Coronary artery (tissue), 2 donors: ENCODE measurements at places on chromosomes 1 and 21.

GRCh38 chr1:27145934-27146354, 9.0 kb downstream of the SLC9A1 start:
- DNase-seq: peak; percentile 83

DNA sequence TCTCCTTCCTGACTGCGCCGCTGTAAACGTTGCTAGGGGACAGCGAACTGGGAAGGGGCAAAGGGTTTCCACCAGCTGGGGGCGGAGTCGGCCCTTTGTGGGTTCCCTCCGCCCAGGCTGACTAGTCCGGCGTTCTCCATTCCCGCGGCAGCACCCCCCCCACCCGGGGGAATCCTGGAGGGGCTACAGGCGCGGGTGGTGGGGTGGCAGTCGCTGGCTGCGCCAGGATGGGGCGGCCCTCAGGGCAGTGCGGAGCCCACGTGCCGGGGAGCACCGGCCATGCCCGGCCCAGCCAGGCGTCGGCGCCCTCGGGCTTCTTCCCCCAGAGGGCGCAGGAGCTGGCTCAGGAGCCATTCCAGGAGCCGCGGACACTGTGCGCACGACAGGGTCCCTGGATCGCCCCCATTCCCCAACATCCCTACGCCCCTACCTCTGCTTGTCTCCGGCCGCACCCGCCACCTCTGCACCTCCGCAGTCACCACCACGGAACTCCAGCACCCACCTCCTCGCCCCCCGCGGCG, 476 bp downstream of the BATF3 start:
- DNase-seq: peak; percentile 76

GRCh38 chr1:27563591-27564471, 40.1 kb downstream of the AHDC1 start:
- DNase-seq: no peak

- DNase-seq: no peak
These were observed 48.0 kb downstream of the TOR3A start for GRCh38 chr1:179129702-179130473.

- no peak for DNase-seq
These were observed 222.4 kb upstream of the ESRRG start for GRCh38 chr1:216945538-216946080.

DNA sequence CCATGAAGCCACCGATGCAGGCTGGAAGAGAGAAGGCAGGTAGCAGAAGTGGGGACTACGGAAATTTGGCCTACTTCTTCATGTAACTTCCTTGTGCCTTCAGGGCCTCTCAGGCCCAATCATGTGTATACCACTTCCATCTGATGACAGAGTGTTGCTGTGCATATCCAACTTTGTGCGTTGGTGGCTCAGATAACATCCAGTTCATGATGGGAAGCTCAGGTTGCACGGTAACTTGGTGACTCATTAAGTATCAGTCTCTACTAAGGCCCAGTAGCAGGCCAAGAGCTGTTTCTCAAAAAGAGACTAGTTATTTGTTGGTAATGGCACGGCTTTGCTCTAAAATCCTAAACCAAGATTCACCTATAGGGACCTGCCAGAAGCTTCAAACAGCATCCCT, 117.6 kb downstream of the LTN1 start:
- DNase-seq: no peak

GRCh38 chr1:53644496-53644895, 94.5 kb downstream of the GLIS1 start:
- DNase-seq: peak; percentile 43

- no peak for DNase-seq
These were observed 15.1 kb upstream of the EPB41 start for GRCh38 chr1:28899267-28899666.

DNA sequence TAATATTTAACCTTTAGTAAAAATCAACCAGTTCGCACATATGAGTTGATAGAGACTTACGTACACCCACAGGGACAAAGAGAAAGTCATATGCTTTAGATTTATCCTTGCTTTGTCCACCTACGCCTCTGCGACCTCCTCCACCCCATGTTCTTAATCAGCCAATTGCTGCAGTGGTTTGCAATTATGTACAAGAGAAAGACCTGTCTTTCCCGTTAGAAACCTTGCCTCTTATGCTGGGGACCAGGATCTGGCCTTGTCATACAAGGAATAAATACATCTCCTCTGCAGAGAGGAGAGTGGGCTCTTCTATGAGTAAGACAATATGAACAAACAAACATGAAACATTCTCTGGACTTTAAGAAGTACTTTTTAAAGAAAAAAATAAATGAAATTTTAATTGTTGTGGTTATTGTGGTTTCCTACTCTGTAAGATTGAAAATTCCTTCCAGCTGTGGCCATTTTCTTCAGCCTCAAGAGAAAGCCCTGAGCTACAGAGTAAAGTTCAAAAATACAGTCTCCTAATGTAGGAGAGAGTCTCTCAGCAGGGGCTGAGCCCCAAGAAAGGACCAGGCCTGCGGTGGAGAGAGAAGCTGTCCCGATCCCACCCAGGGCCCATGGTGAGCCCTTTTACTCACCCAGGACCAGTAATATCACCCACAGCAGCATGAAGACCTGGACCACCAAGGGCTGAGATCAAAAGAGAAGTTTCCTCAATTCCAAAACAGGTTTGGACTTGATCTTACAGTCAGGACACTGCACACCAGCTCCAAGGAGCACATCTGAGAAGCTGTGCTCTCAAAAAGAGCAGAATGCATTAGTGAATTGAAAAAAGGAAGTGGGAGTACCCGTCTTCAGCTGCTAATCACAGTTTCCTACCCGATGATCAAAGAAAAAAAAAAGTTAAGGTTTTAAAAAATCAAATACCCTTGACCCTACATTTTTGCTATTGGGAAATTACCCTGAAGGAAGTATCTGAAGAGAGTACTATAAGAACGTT, at the start of gene FCRL5:
Gene FCRL5, minus strand, starts transcription at position 822 of the 1,000 bp plus-strand sequence. Its CDS starts 153 bp downstream, at position 669.
- no peak for DNase-seq

DNA sequence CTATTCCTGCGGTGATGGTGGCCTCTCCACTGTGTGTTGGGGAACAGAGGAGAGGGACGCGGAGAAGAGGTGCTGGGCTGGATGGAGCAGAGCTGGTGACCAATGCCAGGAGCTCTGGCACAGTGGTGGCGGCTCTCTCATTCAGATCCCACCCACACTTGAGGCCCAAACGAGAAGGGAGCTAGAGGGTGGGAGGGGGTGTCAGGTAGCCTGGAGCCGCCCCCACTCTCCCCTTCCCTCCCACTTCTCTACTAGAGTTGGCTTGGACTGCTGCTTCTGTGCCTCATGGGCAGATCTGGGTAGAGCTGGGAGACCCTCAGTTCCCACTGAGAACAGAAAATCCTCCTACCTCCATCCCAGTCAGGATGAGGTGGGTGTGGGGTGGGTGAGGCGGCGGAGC, 3.5 kb downstream of the TTC39A start:
- DNase-seq: no peak

- no peak for DNase-seq
These were observed 25.8 kb upstream of the MYCL start for GRCh38 chr1:39927538-39927937.

GRCh38 chr1:170254371-170254770, 108.6 kb downstream of the NTMT2 start:
- DNase-seq: no peak

DNA sequence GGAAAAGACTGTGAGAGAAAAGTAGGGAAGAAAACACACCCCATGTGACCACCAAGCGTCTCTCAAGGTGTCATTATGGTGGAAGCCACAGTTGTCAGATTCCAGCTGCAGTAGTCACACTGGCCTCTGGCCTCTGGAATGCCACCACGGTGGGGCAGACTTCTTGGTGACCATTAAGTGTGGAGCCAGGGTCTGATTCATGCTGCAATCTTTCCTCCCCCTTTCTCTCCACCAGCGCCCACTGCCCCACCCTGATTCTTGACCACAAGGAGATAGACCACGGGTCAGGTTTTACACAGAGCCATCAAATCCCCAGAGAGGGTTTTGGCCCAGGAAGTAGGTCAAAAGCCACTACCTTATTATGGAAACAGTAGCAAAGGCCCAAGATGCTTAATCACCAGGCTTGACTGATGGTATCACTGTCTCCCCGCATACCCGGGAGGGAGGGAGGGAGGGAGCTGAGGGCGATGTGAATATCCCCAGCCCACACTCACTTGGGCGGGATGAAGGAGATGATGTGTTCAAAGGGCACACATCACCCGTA, 52.7 kb upstream of the GRHL3 start:
- no peak for DNase-seq

DNA sequence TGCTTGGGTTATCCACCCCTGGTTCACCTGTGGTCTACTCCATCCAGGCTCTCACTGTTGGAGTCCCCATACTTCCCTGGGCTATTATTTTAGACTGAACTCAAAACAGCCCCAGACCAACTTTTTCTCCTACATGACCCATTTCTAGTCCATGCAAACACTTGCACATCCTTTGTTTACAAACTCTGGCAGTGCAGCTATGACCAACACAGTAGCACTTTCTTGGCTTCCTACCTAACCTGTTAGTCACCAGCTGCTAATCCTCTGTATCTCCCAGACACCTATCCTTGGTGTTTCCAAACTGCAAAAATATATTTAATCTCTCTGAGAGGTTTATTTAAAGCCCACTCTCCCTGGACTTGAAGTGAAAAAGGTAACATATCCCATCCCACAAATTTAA, 90.8 kb downstream of the DDAH1 start:
- DNase-seq: no peak

DNA sequence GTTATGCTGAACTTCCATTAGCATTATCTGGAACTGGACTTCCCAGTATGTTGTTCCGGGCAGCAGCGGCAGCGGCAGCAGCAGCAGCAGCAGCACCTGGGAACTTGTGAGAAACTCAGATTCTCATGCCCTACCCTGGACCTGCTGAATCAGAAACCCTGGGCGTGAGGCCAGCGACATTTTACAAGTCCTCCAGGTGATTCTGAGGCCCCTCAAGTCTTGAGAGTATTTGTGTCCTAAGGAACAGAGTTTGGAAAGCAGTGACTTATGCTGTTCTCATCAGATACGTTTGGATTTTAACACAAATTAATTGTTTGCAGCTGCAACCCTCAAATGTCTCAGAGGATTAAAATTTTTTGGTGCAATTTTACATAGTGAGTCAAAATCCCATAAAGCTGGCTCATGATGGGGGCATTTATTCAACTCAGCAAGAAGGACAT, 157.2 kb upstream of the KAZN start:
- DNase-seq: no peak

DNA sequence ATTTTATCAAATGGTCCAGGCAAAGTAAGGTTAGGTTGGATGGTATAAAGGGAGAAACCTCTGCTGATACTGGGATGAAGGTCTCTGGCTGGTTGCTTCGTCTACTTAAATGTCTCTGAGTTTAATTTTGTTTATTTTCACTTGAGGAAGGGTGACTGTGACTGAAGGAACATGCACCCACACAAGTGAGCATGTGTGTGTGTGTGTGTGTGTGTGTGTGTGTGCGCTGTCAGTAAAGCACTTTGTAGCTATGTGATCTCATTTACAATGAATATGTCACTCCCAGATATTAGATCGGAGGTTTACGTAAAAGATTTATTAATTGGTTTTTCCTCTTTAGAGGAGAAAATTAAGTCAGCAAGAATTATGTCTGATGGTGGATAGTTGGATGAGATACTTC, 4.4 kb downstream of the FOXD2 start:
- DNase-seq: no peak

GRCh38 chr1:200121421-200121820, 93.9 kb downstream of the NR5A2 start:
- DNase-seq: no peak

- no peak for DNase-seq
These were observed 78.4 kb upstream of the WNT4 start for GRCh38 chr1:22221233-22221780.

DNA sequence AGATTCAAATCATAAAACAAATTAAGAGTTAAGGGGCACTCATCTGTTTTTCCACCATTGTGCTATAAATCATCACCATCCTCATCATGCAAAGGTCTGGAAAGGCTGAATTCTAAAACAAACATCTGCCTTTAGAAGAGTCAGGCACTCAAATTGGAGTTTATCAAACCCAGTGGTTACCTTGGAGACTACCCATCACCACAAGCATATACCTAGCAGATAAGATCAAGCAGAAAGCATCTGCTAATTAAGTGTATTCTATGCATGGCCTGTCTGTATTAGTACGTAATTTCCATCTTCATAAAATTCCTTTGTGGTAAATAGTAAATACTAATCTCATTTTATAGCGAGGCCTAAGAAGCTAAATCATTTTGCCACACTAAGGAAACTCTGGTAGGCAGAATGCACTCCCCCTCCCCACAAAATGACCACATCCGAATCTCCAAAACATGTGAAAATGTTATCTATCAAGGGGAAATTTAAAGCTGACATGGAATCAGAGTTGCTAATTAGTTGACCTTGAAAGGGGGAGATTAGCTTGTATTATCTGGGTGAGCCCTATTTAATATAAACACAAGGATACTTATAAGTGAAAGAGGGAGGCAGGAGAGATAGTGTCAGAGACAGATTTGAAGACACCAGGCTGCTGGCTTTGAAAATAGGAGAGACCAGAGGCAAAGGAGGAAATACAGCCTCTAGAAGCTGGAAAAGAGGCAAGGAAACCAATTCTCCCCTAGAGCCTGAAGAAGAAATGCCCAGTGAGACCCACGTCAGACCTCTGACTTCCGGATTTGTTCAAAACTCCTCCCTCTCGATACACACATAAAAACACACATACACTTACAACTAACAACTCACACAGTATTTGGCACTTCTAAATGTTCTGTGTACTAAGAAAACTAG, 23.2 kb downstream of the ARID4B start:
- no peak for DNase-seq

DNA sequence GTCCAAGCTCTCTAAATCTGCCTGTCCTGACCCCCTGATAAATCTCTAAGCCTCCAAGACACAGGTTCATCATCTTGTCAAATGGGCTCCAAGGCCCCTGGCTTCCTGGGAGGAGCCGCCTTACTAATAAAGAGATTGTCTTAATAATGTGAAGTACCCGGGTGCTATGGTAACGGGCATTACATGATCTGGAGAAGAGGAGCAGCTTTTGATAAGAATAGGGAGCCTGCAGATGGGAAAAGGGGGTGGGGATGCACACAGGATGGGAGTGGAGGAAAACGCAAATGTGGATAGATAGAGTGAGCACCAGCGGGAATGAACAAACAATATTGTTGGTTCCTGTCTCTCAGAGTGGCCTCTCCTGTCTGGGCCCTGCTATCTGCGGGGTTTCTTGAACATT, 11.9 kb upstream of the RXRG start:
- no peak for DNase-seq

DNA sequence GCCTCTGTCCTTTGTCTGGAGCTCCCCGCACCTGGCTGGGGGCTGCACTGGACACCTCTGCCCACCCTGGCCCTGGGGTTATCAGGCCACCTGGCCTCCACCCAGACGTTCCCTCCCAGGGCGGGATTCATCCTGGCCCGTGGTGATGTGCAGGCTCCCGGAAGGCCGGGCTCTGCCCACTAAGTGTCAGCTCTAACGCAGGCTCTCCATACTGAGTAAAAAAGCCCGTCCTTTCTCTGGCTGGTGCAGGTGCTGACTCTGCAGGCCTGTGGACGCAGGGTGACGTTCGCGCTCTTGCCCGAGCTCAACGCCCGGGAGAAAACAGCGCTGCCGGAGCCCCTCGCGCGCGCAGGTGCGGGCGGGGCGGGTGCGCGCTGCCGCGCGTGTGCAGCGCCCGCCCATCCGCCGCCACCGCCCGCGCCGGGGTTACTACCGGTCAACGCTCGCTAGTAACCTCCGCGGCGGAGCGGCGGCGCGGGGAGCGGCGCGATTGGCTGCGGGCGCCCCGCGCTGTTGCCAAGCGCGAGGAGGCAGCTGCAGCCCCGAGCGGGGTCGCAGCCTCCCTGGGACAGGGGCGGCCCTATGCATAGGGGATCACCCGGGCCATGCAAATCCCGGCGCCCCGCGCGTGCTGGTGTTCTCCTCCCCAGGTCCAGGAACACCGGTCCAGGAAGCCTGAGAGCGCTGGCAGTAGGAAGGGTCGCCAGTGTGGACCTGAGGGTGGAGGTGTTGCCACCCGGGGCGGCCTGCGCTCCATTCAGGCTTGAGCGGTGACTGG, 15.7 kb downstream of the ABCG1 start:
- no peak for DNase-seq
